Stimulated activated CD8-positive, alpha-beta memory T cell treated with anti-CD3 and anti-CD28 coated beads, Interleukin-4, amount 100 ng/mL, for 24 hours (primary cell): ENCODE measurements at places on chromosomes 7 and 10.

DNA sequence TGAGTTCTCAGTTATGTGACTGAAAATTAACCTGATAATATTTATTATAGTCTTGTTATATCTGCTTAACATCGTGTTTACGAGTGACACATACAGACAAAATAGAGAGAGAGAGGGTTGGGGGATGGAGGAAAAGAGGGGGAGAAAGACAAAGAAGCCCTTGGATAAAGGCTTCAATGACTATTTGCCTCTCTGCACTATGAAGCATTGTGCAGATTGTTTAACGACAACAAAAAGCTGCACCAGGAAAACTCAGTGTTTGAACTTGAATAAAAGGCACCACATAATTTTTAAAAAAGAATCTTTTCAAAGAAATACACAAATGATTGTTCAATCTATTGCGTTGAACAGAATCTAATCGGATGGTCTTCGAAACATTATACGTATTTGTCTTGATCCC, 27.8 kb downstream of the MAGI2 start:
- no peak for DNase-seq

DNA sequence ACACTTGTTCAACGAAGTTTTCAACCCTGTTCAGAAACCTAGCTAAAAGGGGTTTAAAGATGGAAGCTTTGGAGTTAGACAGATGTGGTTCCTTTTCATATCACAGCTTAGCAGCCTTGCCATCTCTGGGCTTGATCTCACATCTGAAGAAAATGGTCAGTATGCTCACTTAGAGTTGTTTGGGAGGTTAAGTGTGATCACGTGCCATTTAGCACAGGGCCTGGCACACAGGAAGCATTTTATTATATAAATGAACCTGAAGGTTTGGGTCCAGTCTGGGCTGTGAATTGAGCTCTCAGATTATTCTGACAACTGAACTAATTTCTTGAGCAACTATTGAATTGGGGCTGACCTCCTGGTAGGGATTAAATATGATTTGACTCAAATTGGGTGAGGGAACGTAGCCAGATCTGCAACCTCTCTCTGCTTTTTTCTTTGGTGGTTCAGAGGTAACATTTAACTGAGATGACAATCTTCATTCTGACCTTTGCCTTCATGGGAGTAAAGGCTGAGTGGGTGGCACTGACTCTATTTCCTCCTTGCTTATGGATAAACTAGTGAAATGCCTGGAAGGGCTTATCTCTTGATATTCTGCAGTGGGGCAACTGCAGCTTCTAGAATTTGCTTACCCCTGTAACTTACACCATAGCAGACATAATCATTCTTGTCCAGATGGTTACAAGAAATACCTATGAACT, 10.2 kb upstream of the HKDC1 start:
- DNase-seq = no peak

DNA sequence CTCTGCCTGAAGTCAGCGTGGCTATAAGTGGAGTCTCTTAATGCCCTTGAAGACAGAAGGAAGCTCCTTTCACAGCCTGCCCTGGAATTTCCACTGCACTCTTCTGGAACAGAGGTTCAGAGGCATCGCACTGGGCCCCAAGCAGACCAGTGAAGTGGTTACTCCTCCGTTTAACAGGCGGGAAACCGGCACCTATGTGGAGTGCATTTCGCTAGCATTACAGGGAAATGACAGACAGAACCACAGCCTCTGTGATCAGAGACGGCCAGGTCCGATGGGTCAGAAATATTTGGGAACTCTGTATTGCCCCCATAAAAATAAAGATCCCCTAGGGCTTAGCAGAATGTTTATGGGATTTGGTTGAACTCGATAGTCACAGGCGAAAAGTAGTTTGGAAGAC, 406.9 kb upstream of the PRKCQ start:
- DNase-seq = no peak

DNA sequence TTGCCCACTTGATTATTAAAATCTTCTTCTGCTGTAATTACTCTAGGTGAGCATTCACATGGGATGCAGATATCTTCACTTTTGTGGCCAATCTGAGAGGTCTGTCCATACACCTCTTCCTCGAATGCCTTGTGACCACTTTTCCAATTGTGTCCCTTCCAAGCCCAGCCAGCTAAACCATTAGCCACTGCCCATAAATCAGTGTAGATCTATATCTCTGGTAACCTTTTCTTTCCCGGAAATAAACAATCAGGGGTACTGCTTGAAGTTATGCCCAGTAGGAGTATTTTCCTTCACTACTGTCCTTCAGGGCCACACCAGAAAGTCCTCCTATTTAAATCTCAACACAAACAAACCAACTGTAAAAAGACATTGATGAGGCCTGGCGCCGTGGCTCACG, 104.6 kb upstream of the KCNMA1 start:
- no peak for DNase-seq

DNA sequence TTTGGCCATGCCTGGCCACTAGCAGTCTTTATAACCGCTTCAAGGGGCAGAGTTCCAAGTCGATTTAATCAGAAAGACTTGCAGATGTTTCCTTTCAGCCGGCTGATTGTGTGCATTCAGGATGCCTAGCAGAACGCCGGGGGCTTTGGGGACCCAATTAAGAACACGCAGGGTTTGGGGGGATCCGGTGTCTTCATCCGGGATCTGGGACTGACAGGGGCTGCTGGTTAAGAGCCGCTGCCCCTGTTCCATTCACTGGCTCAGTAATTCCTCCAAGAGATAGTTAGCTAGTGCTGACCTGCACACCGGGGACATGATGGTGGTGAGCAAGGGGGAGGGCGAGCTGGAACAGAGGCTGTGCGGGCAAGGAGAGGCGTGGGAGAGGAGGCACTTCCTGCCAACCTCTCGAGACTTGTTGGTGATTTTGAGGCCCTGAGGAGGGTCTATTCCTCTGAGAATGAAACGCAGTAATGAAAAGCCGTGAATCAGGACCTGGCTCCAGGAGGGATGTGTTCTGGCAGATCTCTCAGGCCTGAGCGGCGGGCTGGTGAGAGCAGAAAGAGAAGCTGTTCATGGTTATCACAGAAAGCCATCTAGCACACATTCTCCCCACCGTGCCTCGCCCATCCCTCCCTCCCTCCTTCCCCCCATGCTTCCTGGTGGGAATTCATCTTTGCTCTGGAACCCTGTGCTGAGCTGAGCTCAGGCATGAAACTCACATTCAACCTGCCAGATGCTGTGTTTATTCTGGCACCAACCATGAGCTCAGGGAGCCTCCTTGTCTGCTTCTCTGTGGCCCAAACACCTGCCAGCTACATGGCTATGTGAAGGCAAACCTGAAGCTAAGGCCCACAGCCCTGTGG, 152.0 kb downstream of the CCDC3 start:
- no peak for DNase-seq

DNA sequence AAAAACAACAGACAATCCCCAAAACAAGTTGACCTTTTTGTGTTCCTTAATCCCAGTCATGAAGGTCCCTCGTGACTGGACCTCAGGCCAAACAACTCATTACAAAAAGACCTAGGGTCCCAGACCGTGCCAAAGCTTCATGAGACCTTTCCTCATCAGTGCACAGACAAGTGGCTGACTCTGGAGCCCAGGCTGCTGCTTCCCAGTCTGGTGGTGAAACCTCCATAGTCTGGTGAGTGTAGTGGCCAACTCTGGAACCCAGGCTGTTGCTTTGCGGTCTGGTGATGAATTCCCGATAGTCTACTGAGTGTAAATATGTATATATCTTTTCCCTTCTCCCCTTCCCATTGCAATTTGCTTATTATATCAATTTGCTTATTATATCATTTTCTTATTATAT, 22.1 kb upstream of the SLC18A3 start:
- DNase-seq = no peak

- DNase-seq = no peak
These were observed at the start of gene DLG5 for GRCh38 chr10:77926566-77927401. Gene DLG5, minus strand, starts transcription at chr10:77926755. Its CDS starts 235 bp downstream, at chr10:77926520.

- DNase-seq = no peak
These were observed 30.7 kb downstream of the DUSP5 start for GRCh38 chr10:110528224-110528996.

DNA sequence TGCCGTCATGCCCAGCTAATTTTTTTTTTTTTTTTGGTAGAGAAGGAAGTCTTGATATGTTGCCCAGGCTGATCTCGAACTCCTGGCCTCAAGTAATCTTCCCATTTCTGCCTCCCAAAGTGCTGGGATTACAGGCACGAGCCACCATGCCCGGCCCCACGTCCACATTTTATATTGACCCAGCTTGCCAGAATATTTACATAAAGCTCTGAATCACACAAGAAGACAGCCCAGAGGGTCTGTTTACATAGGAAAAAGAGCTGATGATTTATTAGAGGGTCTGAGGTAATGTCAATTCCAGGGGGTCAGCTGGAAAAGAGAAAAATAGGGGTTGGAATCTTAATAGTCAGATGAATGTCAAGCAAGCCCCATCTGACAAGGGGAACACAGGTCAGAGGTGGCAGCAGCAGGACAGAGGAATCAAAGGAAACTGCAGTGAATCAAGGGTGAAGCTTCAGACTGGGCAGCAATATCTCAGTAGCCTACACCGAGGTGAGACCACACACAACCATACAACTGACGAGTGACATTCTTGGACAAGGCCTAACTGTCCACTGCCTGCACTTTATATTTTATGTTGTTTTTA, 15.8 kb upstream of the SLF2 start:
- no peak for DNase-seq

GRCh38 chr10:68333440-68334431, 1.0 kb upstream of the PBLD start:
- DNase-seq = no peak

GRCh38 chr7:1344421-1344820, 111.7 kb downstream of the UNCX start:
- DNase-seq = no peak

DNA sequence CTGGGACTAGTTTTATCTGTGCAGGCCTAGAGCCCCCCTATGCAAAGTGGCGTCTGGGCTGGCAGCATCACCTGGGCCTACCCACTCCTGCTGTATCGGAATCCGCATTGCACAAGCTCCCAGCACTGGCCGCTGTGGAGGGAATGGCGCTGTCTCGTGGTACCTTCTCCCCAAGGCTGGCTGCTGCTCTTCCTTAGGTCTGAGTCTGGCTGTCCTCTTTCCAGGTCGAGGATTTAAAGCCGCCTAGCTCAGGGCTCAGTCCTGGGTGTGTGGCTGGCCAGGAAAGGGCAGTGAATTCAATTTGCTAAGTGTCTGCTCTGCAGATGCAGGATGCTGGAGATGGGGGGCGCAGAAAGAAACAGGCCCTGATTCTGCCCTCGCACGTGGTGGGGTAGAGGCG, 44.7 kb downstream of the MGMT start:
- DNase-seq = no peak
